Right renal cortex interstitium (tissue), 3 donors: ENCODE measurements at places on chromosomes 13 and 19. TPM values are rescaled to one million over a fixed set of nuclear protein-coding genes. Genes with fewer than 3 reads are reported as not detected.

The ZNF729 gene
- polyA plus RNA-seq, result 0.86 TPM

DNA sequence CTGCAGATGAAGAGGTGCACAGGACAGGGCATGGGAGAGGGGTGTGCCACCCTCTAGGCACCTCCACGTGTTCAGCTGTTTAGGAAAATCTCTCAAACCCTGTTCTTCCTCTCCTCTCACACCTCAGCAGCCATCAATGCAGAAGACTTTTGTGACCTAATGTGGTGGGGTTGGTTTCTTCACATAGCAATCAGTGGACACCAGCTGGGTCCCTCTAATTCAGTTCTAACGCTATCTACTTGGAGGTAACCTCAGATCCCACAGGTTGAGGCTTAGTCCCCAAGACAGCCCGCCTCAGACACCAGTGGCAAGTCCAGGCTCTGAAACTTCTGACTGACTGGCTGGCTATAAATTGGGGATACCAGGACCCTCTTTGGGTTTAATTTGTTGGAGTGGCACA, 69.9 kb upstream of the ANKRD10 start:
- no peak for DNase-seq

The NTF4 gene
- polyA plus RNA-seq, result 2.4 TPM

- DNase-seq, result no peak
Observed at GRCh38 chr19:35044317-35045117, 3.0 kb downstream of the HPN start.

DNA sequence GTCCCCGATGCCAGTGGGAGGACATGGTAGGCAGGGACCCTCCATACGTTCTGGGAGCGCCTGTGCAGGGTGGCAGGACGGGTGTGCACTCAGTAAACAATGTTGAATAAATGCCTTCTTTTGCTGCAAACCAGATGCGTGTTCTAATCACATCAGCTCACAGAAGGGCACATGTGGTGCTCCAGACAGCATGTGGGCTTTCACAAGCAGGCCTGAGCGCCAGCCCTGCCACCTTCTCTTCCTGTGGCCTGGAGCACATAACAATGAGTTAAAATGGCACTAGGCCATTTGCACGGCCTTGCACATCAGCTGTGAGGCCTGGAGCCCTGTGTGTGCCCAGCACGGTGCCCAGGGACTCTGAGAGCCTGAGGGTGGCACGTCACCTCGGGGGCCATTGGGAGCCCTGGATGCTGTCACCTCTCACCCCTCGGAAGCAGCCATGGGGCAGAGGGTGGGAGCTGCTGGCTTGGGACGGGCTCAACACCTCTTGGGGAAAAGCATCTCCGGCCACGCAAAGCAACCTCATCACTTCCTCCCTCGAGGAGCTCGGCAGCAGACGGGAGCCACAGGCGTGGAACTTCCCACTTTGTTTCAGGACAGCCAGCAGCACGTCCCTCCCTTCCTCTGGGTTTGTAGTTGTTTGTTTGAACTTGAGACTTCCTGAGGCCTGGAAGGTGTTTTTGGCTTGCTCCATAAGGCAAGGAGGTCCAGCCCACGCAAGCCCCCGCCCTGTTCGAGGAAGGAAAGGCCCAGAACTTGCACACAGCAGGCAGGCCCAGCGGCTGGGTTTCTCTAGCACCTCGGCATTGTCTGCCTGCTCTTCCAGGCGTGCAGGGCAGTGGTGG, 9.8 kb downstream of the MCF2L start:
- DNase-seq, result no peak

GRCh38 chr13:44281252-44282000, 92.2 kb upstream of the SERP2 start:
- no peak for DNase-seq

- DNase-seq, result no peak
Observed at GRCh38 chr13:27691207-27691606, 69.5 kb downstream of the POLR1D start.

DNA sequence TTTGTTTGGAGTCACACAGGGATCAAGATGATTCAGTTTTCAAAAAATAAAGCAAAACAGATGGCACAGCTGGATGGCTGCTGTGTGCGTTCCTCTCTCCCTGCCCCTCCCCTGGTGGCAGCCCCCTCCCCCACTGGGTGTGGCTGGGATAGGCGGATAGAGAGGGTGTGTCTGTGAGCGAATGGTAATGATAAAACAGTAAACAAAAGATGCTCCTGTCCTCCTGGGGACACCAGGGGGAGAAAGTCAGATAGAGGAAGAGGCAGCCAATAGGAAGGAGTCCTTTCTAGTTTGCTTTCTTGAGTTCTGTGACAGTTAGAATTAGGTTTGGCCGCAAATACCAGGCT, 6.5 kb downstream of the TMEM255B start:
- DNase-seq, result no peak

The ZNF90 gene
- 12.6 TPM for polyA plus RNA-seq
